Stimulated activated CD4-positive, alpha-beta T cell treated with anti-CD3 and anti-CD28 coated beads, Interleukin-4, amount 100 ng/mL, for 1 hour (primary cell): ENCODE measurements at places on chromosomes 13 and 19.

- DNase-seq, result peak; percentile 60
Observed at GRCh38 chr13:73765651-73766384, 368.4 kb downstream of the KLF12 start.

GRCh38 chr13:71089056-71089455, 777.9 kb downstream of the DACH1 start:
- no peak for DNase-seq

GRCh38 chr13:113062691-113063090, 42.9 kb upstream of the F7 start:
- no peak for DNase-seq

DNA sequence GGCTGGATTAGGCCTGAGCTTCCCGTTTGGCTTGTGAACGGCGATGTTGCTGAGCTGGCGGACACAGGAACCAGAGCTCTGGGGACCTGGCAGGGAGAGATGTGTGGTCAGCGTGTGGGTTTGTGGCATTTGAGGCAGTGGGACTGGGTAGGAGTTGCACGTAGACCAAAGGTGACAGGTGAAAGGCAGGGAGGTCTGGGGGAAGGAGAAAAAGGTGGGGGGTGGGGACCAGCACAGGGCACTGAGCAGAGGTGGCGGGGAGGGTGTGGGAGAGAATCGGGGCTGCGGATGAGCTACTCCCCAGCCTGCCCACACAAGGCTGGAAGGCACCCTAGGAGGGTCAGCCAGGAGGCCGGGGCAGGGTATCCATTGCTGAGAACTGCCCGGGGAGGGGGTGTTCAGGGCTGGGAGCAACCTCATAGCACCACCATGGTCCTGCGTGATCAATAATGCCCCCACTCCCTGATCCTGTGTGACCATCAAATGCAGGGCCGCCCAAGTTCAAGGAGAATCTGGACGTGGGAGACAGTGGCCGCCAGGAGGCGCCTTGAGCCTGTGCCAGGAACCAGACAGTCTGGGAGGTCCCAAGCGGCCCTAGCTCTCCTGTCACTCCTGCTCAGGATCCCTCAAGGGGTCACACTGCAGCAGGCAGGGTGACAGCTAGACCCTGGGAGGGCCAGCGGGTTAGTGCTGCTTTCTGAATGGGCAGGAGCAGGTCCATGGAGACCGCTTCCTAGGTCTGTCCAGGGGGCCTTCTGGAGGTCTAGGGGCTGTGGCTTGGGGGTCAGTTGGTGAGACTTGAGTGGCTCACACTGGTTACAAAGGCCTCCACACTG, 12.8 kb upstream of the SELENOW start:
- peak; percentile 50 for DNase-seq
